Activated CD4-positive, alpha-beta T cell treated with anti-CD3 and anti-CD28 coated beads, Interleukin-2, Interleukin-6, amounts not matched to agents 100 ng/mL and 50 ng/mL, durations not matched to agents 16 hours and 8 hours (primary cell): ENCODE measurements at places on chromosomes 11 and 22.

DNA sequence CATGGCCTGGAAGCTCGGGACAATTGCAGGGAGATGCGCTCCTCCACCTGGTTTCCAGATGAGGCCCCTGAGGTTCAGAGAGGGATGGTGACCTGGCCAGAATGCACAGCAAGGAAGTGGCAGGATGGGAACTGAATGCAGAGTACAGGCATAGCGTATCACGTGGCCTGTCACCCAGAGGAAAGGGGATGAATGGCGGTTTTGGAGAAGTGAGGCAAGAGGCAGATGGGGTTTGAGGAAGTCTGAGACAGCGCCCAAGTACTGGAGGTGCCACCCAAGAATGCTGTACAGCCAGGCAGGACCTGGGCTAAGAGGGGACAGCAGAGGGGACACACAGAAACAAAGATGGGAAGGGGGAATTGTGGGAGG, 4.9 kb downstream of the RAB3IL1 start:
- DNase-seq, result no peak

GRCh38 chr11:111846636-111847035, 24.7 kb downstream of the ALG9 start:
- no peak for DNase-seq

GRCh38 chr11:69540118-69541000, 58.9 kb downstream of the LINC01488 start:
- DNase-seq, result no peak

DNA sequence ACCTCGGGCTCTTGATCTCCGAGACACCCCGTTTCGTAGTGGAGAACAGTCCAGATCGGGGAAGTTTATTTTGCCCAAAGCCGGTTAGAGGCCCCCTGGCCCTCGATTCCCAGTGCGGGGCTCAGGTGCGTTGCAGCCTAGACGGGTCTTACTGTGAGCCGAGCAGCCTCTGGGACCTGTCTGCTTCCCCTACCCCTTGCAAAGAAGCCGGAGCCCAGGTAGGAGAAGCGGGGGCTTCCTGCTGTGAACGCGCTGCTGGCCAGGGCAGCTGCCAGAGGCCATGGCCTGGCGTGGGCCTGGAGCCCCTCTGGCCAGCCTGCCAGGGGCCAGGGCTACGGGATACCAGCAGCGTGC, 621 bp downstream of the TSPO start:
- no peak for DNase-seq

- DNase-seq, result no peak
Measured at GRCh38 chr11:1071571-1072115, 3.0 kb upstream of the MUC2 start.

DNA sequence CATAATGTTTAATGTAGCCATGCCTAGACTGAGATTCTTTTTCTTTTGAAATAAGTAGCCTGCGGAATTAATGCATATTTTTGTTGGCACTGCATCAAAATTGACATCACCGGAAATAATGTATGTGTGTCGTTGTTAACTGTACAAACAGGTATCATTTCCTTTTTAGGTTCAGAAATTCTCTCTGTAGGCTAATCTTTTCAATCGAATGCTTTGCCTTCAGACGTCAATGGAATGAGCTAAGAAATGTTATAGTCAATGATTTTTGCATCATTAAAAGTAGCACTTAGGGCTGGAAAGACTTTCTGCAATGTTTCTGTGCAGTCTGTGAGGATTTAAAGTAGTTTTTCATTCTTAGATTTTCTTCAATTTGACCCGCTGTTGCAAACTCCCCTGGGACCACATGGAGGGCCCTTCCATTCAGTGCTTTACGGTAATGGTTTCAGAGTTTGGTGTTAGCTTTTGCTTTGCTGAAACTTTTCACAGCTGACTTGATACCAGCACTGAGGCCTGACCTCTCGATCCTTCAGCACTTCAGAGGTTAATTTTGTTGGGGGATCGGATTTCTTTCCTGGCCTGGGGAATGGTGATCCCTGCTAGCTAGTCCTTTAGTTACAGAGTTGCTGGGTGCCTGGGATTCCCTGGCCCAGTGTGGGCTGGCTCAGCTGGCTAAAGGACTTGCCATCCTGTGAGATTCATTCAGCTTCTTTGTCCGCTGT, 137.8 kb downstream of the DBX1 start:
- no peak for DNase-seq
